Uterus (tissue), 4 donors: ENCODE measurements at places on chromosomes 1 and 21. TPM values are rescaled to one million over a fixed set of nuclear protein-coding genes. Genes with fewer than 3 reads are reported as not detected.

PDZK1IP1 gene
- total RNA-seq = 0.48 TPM

DNA sequence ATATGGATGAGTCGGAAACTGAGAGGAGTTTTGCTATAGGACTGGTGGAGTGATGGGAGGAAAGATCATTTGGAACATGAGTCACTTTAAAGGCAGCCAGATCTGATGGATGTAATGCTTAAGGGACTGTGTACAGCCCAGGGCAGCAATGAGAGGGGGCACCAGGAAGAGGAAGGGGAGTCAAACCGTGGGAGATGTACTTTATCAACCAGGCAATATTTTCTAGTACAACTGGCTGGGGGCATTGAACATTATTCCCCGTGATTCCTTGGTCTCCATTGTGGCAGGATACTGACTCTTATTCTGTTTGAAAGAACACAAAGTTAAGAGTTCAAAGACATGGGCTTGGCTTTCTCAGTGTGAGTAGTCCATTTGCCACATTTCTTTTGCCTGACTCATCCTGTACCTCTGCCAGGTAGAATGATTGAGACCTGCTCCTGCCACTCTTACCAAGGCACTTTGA is 268.2 kb upstream of the NR5A2 start:
- no peak for DNase-seq

DNA sequence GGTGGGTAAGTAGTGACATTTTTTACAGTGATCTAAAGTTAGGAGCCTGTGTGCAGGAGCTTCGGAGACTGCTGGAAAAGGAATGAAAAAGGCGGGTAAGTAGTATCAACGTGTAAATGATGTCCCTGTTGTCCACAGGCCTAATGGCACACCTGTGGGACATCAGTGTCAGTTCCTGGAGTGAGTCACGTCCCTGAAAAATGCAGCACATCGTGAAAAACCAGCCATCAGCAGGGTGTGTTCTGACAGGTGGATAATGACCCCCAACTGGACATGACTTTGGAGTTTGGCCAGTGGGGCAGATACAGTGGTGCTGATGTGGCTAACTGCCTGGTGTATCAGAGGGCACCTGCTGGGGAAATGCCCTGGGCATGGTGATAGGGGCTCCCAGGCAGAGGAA is 12.0 kb upstream of the PRDM15 start:
- DNase-seq = no peak

PODN gene
- total RNA-seq = 95.0 TPM

- DNase-seq = no peak
Observed at GRCh38 chr1:162619076-162619475, 13.2 kb upstream of the DDR2 start.

GRCh38 chr1:67134695-67135094 is at the start of gene C1orf141:
Gene C1orf141, minus strand, starts transcription at chr1:67134970. Its CDS starts 7,730 bp downstream, at chr1:67127240.
- no peak for DNase-seq

KDF1 gene
- total RNA-seq = not detected

TENT5C gene
- total RNA-seq = 22.1 TPM

- DNase-seq = no peak
Observed at GRCh38 chr1:246199086-246199645, 307.9 kb downstream of the SMYD3 start.

DNA sequence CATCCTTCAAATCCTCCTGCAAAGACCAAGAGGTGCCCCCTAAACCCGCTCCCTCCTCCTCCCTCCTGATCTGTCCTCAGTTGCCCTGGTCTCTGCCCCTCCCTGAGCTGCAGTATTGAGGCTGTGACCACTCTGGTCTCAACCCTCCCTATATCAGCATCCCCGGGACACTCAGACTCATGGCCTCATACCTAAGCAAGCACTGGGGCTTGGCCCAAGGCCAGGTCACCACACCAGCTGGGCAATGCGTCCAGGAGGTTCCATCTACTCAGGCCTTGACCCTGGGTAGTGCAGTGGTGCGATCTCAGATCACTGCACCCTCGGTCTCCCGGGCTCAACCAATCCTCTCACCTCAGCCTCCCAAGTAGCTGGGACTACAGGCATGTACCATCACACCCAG is 9.8 kb downstream of the KIF17 start:
- DNase-seq = no peak

GUCA2A gene
- total RNA-seq = not detected

DNA sequence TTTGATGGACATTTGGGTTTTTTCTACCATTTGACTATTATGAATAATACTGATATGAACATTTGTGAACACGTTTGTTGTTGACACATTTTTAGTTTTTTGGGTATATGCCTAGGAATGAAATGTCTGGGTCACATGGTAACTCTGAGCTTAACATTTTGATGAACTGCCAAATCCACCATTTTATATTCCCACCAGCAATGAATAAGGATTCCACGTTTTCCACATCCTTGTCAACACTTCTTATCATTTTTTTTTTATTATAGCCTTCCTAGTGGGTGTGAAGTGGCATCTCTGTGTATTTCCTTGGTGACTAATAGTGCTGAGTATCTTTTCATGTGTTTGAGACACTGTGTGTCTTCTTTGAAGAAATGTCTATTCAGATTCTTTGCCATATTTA is 67.6 kb downstream of the RASAL2 start:
- no peak for DNase-seq

DNA sequence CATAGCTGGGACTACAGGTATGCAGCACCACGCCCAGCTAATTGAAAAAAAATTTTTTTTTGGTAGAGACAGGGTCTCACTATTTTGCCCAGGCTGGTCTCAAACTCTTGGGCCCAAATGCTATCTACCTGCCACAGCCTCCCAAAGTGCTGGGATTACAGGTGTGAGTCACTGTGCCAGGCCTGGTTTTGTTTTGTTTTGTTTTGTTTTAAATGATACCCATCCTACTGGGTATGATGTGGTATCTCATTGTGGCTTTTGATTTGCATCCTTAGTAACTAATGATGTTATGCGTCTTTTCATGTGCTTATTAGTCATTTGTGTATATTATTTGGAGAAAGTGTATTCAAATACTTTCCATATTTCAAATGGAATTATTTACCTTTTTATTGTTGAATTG is 142.3 kb downstream of the VPS13D start:
- no peak for DNase-seq

- DNase-seq = no peak
Observed at GRCh38 chr1:70092526-70092925, 112.9 kb downstream of the LRRC40 start.

- DNase-seq = no peak
Observed at GRCh38 chr21:37767984-37768383, 148.3 kb downstream of the KCNJ6 start.

- DNase-seq = peak; percentile 89
Observed at GRCh38 chr1:37556712-37557196, at the start of gene DNALI1. Gene DNALI1, plus strand, starts transcription at chr1:37556940. Its CDS starts 55 bp downstream, at chr1:37556995.

DNA sequence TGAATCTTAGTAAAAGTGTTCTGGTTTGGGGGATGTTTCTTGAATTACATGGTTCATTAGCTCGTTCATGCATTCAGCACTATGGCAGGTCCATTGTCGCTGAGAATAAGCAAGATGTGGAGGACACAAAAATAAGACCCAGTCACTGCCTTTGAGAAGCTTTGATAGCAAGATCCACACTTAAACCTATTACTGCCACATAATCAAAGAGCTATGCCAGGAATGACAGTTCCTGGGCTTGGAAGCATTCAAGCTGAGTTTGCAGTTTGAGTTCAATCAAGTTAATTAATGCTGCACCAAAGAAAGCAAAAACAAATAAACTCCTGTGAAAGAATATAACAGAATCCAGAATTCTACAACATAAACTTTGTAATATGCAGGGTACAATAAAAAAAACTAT is 131.8 kb downstream of the MIS18A start:
- DNase-seq = no peak

IFNLR1 gene
- 2.6 TPM for total RNA-seq

BARHL2 gene
- not detected for total RNA-seq

FMO5 gene
- total RNA-seq = 3.8 TPM

ZNF593OS gene
- not detected for total RNA-seq

CRABP2 gene
- 71.5 TPM for total RNA-seq
